Mesothelial cell of epicardium (in vitro differentiated cells): ENCODE measurements at places on chromosomes 3 and 15. TPM values are rescaled to one million over a fixed set of nuclear protein-coding genes. Genes with fewer than 3 reads are reported as not detected.

OIP5 gene
- 5.3 to 5.9 TPM (median 5.6 TPM) in 3 replicates for total RNA-seq

CHST2 gene
- total RNA-seq: 11.8 to 13.4 TPM (median 12.6 TPM) in 3 replicates

DNA sequence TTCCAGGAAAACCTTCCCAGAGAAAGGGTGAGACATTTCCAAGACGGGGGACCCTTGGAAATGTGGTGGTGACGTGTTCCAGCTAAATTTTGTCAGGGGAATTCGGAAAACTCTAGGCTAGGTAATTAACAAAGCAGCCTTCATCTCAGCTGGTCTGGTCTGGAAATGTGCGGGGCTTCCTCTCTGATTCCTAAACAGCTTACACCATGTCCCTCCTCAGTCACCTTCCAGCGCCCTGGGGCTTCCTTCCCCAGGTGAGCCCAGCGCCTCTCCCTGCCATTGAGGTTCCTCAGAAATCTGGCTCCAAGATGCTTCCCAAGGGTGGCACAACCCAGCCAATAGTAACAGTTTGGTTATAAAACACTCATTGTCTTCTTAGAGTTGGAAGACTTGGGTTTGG, 571 bp downstream of the ACAD9 start:
- DNase-seq: no peak

DNA sequence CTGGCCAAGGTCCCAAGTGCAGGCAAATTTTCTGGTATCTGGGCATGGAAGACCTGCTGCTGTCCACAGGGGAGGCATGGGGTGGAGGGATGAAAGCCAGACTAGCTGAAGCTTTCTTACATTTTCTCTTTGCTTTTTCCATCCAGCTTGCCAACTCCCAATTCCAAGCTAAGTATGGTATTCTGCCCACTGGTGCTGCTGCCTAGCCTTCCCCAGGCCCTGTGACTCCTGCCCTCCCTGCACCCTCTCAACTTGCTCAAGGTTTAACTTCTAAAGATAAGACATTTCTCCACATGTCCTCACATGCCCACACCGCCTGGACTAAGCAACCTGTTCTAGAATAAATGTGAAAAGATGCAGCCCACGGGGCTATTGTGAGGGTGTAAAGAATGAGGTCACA, 59.5 kb upstream of the HACD2 start:
- DNase-seq: no peak

GRCh38 chr3:133330522-133330921, 69.3 kb upstream of the BFSP2 start:
- DNase-seq: no peak

- no peak for DNase-seq
Observed at GRCh38 chr15:79179108-79179561, 88.6 kb upstream of the RASGRF1 start.

DNA sequence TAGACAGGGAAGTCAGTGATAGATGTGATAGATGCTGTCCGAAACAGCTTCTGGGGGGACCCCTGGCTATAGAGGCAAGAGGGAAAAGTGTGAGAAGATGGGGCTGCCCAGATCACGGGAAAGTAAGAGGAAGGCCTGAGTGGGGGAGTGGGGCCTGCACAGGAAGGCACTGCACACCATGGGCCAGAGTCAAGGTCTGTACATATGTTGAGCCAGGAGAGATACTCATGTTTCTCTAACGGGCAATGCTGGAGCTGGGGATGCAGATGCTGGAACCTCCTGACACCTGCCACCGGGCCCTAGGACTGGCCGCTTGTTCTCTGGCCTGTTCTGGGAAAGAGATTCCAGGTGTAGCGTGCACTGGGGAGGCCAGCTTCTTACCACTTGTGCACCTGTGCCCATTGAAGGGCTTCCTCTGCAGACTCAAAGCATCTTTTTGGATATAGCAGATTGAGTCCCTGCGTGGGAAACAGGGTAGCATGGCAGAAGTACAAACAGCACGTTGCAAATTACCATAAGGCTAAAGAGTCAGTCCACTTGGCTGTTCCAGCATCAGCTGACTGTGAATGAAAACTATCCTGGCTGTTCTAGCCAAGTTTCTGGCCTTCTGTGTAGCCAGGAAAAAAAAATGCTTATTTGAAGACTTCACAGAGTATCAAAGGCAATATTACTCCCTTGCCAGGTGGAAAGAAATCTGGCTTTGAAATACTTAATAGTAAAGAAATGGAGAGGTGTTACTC, 77.1 kb upstream of the GSK3B start:
- no peak for DNase-seq

DNA sequence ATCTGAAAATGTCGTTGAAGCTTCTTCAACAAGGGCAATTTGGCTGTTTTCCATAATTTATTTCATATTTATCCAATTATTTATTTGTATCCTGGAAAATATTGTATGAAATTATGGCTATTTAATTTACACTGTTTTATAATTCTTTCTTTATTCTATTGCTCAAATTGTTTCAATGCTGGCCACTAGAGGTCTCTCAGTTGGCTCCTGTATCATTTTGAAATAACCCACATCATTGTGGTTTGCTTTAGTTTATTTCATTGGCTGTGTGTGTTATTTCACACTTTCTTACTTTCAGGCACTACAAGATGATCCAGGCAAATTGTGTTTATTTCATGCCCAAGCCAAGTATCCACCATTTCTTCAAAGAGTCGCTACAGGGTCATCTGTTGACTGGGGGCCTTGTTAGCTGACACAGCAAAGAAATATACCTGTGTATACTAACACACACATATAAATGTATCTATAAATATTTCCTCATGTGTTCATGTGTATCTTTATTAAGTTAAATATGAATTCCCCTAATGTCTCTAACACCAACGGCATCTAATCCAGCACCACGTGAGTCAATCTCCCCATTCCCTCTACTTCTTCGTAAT, 86.2 kb downstream of the NPAP1 start:
- no peak for DNase-seq

- no peak for DNase-seq
Observed at GRCh38 chr3:101122681-101123080, 129.5 kb upstream of the ABI3BP start.

DNA sequence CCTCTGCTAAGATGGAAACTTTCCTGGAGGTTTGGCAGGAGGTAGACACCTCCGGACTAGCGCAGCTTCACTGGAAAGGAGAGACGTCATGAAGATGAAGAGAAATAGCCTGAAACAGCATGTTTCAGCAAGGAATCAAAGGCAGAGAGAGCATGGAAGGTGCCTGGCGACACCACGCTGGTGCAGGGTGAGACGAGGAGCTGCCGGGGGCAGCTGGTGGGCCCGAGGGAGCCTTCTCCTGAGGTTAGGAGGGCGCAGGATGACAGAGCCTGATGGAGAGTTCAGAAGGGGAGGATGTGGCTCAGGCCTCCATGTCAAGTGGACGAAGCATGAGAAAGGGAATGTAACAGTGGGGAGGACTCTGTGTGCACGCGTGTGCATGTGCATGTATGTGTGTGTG, 113.6 kb downstream of the TPRA1 start:
- no peak for DNase-seq

- no peak for DNase-seq
Observed at GRCh38 chr3:123122525-123123315, 55.9 kb downstream of the PDIA5 start.

GRCh38 chr3:187841560-187841959, 96.3 kb upstream of the BCL6 start:
- DNase-seq: no peak

- no peak for DNase-seq
Observed at GRCh38 chr3:117097351-117097750, 387.8 kb downstream of the TUSC7 start.

- DNase-seq: no peak
Observed at GRCh38 chr3:61618871-61619270, 57.5 kb downstream of the PTPRG start.

- no peak for DNase-seq
Observed at GRCh38 chr3:97942801-97943546, 29.3 kb downstream of the RIOX2 start.

DNA sequence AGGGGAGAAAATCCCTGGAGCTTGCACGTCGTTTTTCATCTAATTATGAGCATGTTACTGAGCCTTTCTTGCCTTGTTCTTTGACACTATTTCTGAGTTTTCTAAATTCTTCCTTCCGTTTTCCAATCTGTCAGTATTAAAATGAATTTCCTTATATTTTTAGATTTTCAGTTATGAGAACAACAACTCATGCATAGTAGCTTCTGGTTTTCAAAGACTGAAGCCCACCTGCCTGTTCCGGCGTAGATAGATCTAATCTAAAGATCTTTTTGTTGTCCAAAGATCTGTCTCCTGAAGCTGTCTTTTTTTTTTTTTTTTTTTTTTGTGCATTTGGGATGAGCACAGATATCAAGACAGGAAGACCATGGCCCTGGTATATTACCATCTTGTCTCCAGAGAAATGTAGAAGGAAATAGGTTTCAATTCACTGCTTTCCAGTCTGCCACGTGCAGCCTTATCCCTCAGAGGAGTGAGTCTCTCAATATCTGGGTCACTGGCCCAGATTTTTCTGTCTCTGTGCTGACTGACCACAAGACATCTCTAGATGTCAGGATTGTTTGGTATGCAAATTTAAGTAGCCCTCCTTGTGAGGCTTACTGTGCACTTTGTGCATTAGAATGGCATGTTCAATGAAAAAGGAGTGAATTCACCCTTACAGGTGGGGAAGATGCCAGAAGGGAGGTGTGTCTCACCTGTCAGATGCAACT, 222.3 kb upstream of the TMC3 start:
- no peak for DNase-seq

GRCh38 chr3:192417017-192417416, 310.3 kb downstream of the FGF12 start:
- DNase-seq: no peak

DNA sequence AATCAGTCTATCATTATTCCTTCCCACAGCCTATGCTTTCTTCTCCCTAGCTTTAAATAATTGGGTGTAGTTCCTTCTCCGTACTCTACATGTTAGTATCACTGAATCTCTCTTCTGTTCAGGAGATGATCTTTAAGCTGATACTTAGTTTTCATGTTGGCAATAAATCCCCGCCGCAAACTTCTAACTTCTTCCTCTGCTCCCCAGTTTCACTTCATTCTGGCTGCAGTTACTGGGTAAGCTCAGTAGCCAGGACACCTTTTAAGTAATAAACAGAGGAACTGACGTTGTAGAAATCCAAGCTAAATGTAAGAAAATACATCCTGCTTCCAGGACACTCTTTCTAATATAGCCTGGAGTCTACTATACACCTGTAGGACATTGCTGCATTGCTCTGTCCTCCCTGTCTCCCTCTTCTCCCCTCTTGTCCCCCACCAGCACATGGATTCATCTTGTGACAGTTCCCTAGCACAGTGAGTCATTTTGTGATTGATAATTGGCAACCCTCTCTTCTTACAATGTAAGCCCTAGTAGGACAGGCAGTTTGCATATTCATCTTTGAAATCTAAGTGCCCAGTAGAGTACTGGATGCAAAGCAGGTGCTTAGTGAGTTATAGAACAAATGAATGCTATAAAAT, 598.2 kb downstream of the UNC13C start:
- DNase-seq: no peak

DNA sequence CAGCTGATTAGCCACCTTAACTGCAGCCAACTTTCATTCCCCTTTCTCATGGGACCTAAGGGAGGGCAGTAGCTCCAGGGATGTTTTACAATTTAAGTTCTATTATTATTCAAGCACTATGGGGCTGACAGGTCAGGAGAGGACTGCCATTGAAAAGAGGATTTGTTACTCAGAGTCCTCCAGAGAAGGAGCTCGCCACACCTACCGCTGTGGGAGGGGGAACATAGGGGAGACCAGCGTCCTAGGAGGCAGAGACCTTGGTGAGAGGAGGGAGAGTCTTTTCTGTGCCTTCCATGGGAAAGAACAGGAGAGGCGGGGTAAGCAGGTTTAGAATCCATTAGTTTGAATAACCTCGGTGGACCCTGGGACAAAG, 14.4 kb downstream of the ATP10A start:
- DNase-seq: no peak

DNA sequence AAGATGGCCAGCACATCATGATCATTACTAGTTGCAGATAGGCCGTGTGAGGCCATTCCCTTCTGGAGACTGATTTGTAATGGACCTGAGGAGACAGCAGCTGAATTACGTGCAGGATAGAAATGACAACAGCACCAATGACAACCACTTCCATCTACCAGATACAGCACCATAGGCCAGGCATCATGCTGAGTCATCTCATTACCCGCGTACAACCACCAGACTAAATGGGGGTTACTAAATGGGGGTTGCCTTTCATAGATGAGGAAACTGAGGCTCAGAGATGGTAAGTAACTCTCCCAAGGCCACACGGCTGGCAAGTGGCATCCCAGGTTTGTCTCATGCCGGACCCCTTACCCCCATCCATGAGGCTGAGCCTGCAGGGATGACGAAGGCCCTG, 32.8 kb upstream of the FAM107A start:
- no peak for DNase-seq

DNA sequence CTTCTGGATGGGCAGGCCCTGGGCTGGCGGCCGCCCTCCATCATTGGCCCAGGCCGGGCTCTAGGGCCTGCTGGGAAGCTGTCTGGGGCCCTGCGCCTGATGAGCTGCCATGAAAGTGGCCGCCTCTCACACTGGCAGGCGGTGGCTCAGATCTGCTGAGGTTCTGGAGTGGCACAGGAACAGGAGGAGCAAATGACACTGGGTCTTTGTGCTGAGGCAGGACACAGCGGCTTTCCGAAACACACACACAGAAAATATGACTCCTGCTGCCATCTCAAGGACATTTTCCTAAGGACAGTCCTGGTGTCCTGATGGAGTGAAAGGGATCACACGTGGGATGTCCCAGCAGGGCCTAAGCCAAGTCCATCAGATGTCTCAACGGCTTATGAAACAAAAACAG, 103.5 kb downstream of the NUP210 start:
- no peak for DNase-seq

DNA sequence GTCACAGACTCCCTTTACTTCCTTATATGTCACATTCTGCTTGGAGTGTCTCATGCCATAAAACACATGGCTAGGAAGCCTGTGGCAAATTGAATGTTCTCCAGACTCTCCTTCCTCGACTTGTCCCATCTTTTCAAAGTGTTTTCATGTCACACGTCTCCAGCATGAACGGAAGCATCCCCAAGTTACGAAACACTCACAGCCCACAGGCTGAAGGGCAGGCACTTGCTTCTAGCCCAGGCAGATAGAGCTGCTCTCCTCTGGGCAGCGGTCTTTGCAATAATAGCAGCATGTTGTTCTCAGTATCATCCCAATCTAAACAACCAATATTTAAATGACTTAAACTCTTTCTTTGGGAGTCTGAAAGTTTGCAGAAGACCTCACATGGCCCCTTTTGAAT, 85.3 kb upstream of the ADAMTS9 start:
- DNase-seq: no peak

DNA sequence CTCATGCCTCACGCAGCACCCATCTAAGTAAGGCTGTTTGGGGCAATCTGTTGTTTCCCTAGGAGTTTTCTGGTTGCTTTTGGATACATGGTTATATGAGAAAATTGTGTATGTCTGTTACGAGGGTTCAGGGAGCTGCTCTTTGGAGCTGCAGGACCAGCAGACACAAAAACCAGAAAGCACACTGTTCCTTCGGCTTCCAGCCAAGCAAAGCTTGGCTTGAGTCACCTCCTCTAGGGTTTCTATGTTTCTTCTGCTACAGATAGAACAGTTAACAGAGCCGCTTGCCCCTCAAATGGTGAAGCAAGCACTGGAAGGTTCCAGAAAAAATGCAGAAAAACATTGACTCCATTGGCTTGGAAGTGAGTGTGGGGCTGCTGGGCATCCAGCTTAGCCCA, 49.2 kb upstream of the CTDSPL start:
- DNase-seq: no peak

GRCh38 chr3:30612437-30613132, 6.2 kb downstream of the TGFBR2 start:
- no peak for DNase-seq

GRCh38 chr3:79846148-79846933, 78.5 kb upstream of the ROBO1 start:
- no peak for DNase-seq
